Left renal cortex interstitium (tissue), 4 donors: ENCODE measurements at places on chromosomes 3 and 15.

- no peak for DNase-seq
Observed at GRCh38 chr15:89391685-89392257, 57.1 kb upstream of the POLG start.

GRCh38 chr3:130669740-130670139, 76.9 kb downstream of the PIK3R4 start:
- no peak for DNase-seq

- no peak for DNase-seq
Observed at GRCh38 chr15:39743611-39744010, 39.0 kb downstream of the FSIP1 start.

- no peak for DNase-seq
Observed at GRCh38 chr3:95923496-95924210, 890.7 kb upstream of the EPHA6 start.

- DNase-seq: no peak
Observed at GRCh38 chr3:78659386-78659987, 1108.3 kb downstream of the ROBO1 start.

- DNase-seq: no peak
Observed at GRCh38 chr15:85580879-85581278, 200.5 kb downstream of the AKAP13 start.

GRCh38 chr3:119781330-119782198, at the start of gene NR1I2:
NR1I2 (plus strand) TSS chr3:119782101.
- no peak for DNase-seq

DNA sequence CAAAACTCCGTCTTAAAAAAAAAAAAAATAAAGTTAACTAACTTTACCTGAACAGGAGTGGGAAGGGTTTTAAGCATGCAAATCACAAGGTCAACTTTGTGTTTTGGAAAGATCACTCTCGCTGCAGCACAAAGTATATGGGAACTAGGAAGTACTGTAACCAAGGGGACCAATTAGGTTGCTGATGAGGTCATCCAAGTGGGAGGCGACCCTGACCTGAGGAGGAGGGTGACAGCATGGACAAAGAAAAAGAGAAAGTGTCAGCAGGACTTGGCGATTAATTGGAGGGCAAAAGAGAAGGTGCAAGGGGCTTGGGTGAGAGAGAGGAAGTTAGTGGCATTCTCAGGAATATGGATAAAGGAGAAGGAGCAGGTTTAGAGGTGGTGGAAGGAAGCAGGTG, 89.5 kb upstream of the ZBED2 start:
- DNase-seq: no peak

- no peak for DNase-seq
Observed at GRCh38 chr3:61569856-61570580, 8.6 kb downstream of the PTPRG start.

- DNase-seq: no peak
Observed at GRCh38 chr15:31049682-31050615, 51.6 kb downstream of the TRPM1 start.

- peak; percentile 51 for DNase-seq
Observed at GRCh38 chr3:187319699-187320302, 28.3 kb upstream of the MASP1 start.

GRCh38 chr3:195003006-195003892, 267.7 kb downstream of the XXYLT1 start:
- no peak for DNase-seq

- no peak for DNase-seq
Observed at GRCh38 chr3:72262736-72263135, 477.8 kb upstream of the PROK2 start.

DNA sequence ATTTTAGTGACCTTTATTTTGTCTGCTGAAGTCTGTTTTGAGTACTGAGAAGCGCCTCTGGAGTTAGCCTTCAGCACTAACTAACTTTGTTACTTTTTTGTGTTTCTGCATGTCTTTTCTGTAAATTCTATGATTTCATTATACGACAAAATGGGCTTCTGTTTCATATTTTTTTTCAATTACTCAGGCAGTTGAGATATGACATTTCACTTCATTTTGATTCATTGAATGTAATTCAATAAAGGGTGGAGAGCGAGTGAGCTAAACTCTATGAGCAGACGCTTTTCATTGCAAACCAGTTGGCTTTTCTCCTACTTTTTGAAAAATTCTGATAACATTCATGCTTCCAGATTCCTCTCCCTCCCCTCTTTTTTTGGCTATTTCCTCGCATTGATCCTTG, 84.4 kb upstream of the KCNH8 start:
- DNase-seq: no peak

DNA sequence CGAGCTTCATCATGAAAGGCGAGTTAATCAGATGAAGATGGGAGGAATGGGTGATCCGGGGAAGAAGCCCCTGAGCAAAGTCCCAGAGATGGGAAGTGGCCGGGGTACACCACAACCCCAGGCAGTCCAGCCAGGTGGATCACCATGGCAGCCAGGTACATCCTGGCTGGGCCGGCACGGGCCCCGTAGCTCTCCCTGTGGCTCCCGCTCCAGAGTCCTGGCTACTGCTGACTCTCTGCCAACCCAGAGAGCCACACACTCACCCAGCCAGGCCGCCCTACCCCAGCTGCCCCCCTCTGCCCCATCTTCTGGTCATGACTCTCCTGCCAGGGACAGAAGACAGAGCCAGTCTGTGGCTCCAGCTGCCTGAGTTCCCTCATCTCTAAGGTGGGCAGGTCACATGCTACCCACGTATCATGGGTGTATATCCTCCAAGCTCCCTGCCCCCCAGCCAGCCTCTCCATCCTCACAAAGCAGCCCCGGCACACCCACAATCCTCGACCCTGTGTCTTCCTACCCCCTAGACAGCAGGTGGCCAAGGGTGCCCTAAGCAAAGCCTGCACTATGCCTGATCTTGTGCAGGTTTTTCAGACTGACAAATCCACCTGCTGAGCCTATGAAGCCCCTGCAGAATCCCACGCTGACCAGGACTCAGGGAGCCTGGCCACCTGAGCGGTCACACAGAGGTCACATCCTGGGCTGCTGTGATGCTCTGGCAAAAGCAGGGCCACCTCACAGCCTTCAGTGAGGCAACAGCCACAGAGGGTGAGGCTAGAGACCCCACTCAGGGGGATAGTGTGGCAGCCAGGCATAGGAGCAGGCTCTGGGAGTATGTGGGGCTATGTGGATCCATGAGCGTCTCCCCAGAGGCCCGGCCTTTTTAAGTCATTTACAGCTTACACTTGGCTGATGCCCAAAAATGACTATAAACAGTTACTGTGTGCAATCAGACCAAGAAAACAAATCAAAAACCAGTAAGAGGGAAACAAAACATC, 13.2 kb downstream of the XXYLT1 start:
- no peak for DNase-seq

DNA sequence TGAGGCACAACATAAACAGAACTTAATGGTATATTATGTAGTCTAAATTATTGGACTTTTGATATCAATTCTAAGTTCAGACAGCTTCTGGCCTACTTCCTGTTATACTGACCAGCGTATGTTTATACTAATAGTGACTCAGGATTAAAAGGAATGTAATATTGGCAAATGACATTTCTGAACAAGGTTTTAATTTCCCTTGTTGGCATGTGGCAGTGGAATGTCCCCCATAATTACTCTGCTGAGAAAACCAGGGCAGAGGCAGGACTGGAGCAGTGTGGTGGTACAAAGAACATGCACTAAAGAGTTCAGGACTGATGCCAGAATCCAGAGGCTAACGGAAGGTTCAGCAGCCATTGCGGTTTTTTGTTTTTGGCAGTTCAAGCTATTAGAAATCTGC, 184.0 kb downstream of the KCNAB1 start:
- DNase-seq: no peak

GRCh38 chr3:66606868-66607267, 106.0 kb upstream of the LRIG1 start:
- no peak for DNase-seq

GRCh38 chr3:50594253-50594785, 17.3 kb downstream of the CISH start:
- no peak for DNase-seq

- no peak for DNase-seq
Observed at GRCh38 chr3:77072232-77072631, 32.3 kb downstream of the ROBO2 start.

- DNase-seq: no peak
Observed at GRCh38 chr15:85475317-85475701, 94.9 kb downstream of the AKAP13 start.

GRCh38 chr15:61017109-61017508, 212.0 kb downstream of the RORA start:
- DNase-seq: no peak

- DNase-seq: no peak
Observed at GRCh38 chr3:40925231-40925630, 274.1 kb upstream of the CTNNB1 start.

DNA sequence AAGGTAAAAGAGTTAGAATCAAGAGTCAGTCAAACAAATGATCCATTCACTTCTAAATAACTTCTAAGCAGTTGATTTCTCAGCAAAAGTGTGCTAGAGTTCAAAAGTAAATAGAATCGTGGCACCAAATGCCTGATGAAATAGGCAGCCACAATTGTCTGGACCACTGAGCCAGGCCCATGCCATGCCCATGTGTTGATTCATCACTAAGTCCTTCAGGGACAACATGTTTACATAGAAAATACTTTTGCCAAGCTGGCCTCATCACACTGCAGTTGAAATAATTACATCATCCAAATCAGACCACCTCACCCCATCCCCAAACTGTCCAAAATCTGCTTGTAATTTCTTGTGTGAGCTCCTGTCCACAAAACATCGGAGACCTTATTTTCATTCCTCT, 216.3 kb downstream of the IGSF11 start:
- no peak for DNase-seq

DNA sequence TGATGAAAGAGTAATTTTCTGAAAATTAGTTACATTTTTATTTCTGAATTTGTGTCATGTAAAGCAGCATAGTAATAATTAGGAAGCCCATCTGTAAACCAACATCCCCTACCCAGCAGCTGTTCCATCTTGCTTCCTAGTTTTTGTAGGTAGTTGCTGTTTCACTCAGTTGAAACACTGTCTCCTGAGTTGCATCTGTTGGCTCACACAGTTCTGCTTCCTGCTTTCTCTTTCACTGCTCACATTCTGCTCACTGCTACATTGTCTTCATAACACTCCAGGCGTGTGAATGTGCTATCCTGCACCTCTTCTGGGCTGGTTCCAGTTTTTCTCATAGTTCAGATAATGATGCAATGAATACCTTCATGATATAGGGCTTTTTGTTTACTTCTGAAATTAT, 123.4 kb downstream of the EPHB1 start:
- DNase-seq: no peak

- no peak for DNase-seq
Observed at GRCh38 chr3:52703341-52703740, 2.2 kb downstream of the GLT8D1 start.

GRCh38 chr15:89122505-89123180, 34.4 kb downstream of the ABHD2 start:
- DNase-seq: no peak

GRCh38 chr3:136787349-136787748, 31.6 kb upstream of the SLC35G2 start:
- no peak for DNase-seq

- no peak for DNase-seq
Observed at GRCh38 chr3:42501681-42502428, 588 bp upstream of the VIPR1 start.

- DNase-seq: no peak
Observed at GRCh38 chr3:61601831-61602230, 40.5 kb downstream of the PTPRG start.

- DNase-seq: no peak
Observed at GRCh38 chr3:176574786-176575185, 622.5 kb downstream of the TBL1XR1 start.

- DNase-seq: no peak
Observed at GRCh38 chr15:40266828-40267304, 16.0 kb downstream of the ANKRD63 start.

DNA sequence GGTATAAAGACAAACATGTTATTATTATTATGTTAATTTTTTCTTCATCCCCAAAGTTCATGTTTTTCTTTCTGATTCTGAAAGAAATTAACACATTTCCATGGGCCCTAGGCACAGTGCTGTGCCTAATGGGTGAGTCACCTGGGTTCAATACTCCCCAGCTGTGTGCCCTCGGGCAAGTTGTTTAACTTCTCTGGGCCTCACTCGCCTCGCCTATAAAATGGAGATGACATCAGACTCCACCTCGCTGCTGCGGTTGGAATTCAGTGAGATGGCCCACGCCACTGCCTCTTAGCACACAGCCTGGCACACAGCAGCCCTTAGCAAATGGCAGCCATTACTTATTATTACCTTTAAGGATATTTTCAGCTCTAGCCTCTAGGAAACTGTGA, 22.6 kb downstream of the DNASE1L3 start:
- no peak for DNase-seq

- DNase-seq: no peak
Observed at GRCh38 chr3:122076491-122077292, 21.5 kb downstream of the CD86 start.

DNA sequence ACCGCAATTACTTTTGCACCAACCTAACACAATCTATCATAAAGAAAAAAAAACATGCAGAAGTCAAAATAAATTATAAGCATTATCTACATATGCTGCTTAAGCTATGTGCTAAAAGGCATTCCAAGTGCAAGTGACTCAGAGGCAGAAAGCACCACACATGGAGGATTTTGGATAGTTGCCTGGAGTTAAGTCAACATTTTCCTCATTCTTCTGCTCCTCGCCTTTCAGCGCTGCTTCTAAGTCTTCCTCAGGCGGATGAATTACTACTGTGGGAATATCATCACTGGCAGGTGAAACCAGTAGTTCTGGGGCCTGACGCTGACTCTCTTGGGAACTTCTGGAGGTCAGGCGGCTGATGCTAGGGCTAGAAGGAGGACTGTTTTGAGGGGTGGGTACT, 53.1 kb downstream of the SLC4A7 start:
- no peak for DNase-seq

DNA sequence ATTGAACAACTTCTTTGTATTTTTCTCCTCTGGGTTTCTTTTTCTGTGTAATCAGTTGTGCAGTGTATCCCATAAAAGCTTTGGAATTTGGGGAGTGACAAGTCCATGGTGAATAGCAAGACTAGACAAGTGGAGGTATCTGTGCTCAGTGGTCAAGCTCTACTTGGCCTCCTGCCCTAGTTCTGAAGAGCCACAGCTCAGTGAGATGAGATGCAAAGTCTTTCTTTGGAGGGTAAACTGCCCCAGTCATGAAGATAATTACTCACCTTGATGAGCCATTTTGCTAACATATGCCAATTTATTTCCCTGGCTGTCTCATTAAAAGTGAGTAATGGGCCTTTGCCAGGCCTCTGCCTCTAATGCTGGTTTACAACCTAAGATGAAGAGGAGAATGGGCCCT, 271.2 kb upstream of the TRIM42 start:
- DNase-seq: no peak

DNA sequence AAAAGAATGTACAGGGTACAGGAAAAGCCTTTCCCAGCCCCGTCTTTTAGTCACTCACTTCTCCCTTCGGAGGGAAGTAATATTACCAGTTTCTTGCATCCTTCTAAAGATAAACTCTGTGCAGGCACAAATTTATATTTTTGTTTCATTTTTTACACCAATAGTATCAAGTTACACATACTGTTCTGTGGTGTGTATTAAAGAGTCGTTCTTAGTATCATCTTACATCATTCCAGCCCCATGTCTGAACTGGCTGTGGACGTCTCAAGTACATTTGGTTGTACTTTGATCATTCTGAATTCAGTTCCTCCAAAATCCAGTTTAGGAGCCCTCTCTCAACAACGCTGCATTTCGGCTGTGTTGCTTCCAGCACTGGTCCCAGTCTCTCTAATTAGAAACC, 68.7 kb downstream of the LMLN start:
- no peak for DNase-seq
